NCI-H1694 (cell line): ENCODE measurements at places on chromosomes 2 and 18.

DNA sequence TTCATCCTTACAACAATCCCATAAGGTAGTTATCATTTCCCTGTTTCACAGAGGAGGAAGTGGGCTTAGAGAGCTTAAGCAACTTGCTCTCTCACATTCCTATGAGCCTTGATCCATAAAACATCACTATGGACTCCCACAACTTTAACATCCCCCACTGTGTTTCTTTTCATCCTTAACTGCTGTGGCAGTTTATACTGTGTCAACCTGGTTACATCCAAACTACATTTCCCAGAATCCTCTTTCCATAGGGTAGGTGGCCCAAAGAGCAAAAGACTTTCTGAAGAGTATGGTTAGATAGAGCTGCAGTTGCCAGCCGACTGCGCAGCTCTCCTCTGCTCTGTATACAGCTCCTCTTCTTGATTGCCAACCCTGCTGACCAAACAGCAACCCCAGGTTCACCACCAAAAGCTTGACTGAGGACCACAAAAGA is 22.5 kb downstream of the MAP3K2 start:
- no peak for DNase-seq

GRCh38 chr2:218259099-218259961 is 1.5 kb upstream of the GPBAR1 start:
- no peak for DNase-seq

- DNase-seq: no peak
These were observed 5.2 kb downstream of the GALR1 start for GRCh38 chr18:77254711-77255405.

DNA sequence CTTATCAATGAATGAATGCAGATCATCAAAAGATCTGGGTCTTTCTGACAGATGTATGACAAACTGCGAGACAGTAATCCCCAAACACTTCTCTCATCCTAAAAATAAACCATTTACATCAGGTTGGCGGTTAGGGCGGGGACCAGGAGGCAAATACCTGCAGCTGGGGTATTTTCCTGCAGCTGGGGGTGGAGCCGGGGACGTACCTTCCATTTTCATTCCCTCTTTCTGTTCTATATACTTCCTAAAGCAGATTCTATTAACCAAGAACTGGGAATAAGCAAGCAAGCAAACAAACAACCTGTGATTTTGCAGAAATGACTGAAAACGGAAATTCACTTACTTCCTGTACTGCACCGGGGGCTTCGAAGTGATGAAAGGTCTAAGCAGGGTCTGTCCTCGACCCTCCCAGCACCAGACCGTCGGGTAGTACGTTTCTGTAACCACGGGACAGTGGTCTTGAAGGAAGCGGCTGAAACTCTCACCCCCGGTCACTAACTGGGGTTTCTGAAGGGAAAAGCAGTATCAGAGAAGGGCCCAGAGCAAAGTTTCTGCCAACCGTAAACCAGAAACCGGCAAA is 1.2 kb downstream of the ABHD3 start:
- DNase-seq: no peak

- no peak for DNase-seq
These were observed 240.6 kb downstream of the TFCP2L1 start for GRCh38 chr2:121044412-121044811.

DNA sequence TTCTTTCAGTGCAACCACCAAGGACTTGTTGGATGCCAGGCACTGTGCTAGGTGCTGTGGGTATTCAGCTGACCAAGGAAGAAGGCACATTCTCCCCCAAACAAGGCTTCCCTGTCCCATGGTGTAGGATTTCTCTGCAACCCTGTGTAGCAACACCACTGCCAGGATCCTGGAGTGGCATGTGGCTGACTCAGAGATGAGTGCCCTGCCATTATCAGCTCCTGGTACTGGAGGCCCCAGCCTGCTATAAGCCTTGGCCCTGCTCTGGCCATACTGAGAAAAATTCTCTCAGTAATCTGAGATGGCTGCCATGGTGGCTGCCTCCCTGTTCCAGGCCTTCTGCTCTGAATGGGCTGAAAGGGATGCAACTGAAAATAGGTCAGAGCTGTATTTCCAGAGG is 4.3 kb downstream of the SMYD5 start:
- no peak for DNase-seq

GRCh38 chr2:96642564-96643360 is at the start of gene FER1L5:
Gene FER1L5 (plus strand): TSS chr2:96642764. CDS start chr2:96642837, 73 bp downstream.
- DNase-seq: no peak

DNA sequence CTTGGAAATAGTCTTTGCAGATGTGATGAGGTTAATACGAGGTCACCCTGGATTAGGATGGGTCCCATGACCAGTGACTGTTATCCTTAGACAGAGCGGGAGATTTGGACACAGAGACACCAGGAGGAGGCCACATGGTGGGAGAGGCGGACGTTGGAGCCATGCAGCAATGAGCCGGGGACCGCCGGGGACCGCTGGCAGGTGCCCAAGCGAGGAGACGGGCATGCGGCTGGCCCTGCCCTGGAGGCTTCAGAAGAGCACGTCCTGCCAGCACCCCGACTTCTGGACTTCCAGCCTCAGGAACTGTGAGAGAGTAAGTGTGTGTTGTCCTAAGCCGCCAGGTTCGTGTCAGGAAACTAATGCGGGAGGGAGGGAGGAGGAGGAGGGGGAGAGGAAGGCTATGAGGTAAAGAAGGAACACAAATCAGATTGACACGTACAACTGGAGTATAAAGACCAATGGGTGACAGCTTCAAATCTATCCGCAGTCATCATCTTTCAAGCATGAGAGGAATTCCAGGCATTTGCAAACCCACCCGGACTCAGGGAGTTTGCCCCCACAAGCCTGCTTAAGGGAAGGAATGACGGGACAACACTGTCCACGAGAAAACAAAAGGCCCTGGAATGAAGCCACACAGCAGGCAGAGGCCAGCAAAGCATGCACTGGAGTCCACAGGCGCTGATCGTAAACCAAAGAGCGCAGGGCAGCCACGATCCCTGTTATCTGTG is 11.6 kb upstream of the BOK start:
- no peak for DNase-seq

DNA sequence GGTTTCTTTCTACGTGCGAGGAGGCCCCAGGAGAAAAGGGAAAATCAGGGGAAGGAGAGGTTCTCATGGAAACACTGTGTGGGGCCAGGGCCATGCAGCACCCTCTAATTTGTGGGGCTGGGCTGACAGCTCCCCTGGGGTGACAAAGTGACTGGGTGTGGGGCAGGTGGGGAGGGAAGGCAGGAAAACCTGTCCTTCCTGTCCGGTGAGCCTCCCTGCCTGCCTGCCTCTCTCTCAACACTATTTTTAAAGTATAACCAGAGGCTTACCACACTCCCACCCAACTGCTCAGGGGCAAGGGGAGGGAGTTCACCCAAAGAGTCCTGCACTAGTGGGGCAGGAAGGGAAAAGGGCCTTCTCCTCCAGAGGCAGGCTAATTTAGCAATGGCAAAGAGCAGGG is 10.5 kb upstream of the EPAS1 start:
- DNase-seq: no peak

DNA sequence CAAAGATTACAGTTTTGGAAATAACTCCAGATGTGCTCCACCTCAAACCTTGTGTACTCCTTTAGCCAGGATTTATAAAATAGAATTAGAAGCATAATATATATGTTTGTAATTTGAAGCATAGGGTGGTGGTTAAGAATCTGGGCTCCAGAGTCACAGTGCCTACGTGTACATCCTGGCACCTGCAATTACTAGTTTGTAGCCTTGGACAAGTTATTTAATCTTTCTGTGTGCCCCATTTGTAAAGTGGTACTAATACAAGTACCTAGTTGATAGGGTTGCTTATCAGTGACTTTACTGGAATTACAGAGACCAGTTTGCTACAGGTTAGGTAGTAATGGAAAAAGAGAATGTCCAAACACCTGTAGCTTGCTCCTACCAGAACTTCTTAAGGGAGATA is 28.6 kb downstream of the EML4 start:
- no peak for DNase-seq

- no peak for DNase-seq
These were observed 61.7 kb downstream of the LYPD1 start for GRCh38 chr2:132608311-132608710.

DNA sequence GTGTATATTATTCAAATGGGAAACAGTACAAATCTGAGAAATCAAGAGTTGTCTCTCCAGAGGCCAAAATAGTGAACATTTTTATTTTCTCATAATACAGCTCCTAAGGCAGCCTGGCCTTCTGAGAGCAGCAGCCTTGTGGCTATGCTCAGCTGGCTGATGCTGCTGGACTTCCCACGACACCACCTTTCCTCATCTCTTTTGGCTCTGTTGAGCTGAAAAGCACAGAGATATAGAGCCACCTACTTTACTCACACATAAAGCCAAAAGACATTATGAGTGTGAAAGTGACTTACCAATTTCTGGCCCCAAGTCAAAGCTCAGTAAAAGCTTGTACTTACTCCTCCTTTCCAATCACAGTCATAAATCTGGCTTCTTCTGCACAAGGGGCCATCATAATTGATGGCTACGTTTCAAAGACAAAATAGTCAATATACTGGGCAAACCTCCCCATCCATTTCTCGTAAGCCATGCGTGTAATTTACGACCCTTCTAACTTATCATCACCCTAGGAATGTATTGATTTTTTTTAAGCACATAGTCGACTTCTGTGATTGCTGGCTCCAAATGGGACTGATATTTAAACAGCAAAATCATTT is 18.6 kb upstream of the REG3A start:
- DNase-seq: no peak

DNA sequence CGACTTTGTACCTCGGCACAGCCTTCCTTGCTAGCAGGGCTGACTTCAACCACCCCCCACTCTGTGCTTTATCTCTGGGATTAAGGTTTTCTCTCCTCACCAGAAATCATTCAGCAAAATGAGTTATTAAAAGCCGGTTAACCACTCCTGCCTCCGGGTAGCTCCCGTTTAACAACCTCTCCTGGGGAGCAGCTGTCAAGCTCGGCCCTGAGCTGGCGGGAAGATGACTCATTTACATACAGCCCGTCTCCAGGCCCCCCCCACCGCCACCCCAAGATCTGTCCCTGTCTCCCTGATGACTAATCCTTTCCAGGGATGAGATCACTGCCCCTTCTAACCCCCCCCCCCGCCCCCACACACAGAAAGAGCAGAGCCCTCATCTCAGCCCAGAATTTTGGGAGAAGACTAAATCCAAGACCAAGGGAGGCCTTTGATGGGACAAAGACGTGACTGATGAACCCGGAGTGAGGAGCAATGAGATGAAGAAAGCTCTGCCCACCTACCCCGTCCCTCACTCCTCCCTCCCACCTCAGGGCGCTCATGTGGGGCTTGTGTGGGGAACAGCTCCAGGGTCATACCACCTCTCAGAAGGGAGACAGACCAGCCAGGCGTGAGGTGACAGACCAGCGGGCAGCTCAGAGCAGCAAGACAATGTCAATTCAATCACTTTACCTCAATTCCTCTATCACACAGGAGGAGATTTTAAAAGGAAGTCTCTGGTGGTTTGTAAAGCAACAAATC is 131.4 kb downstream of the MSH2 start:
- peak; percentile 25 for DNase-seq

GRCh38 chr2:234792621-234793022 is 159.2 kb upstream of the SH3BP4 start:
- DNase-seq: no peak

- DNase-seq: no peak
These were observed 154.0 kb downstream of the INHBB start for GRCh38 chr2:120499784-120500495.

DNA sequence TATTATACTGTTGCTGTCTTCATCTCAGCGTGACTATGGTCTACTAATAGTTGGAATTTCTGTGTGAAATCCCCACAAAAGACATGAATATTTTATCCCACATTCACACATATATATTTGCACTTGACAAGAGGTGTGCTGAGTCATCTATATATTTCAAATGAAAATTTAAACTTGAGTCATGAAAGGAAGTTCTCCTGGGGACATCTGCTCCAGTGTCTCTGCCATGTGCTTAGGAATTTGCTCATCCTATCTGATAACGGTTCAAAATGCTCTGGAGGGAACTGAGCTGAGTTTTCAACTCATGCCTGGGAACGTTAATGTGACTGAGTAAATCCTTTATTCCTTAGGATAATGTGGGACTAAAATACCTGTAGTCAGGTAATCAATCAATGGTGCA is 326.2 kb upstream of the MEX3C start:
- no peak for DNase-seq

DNA sequence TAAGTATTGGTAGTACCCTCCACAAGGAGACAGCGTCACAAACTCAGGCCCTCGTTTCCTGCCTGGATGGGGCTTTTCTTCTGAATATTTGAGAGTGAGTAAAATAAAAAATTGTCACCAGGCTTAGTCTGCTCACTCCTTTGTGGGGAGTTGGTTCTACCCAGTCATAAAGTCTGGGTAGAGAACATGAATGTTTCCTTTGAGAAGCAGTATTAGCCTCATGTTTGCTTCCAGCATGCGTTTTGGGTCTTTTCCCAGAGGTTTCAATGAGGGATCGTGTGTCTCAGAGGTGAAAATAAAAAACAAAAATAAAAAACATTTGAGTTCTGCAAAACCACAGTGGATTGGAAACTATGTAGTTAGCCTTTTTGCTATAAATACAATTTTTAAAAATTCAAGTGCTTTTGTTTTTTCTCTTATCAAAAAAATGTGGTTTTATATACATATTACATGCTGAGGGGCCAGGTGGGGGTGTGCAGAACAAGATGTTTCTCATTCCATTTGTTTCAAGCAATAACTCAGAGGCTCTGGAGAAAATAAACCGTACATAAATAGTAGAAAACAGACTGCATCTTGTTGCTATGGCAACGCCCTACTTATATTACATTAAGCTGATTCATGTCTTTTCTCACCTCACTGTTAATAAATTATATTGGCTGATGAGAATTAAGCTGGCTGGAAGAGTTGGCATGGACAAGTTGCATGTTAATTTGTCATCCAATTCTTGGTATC is 225.4 kb upstream of the FBXO11 start:
- DNase-seq: peak; percentile 70

DNA sequence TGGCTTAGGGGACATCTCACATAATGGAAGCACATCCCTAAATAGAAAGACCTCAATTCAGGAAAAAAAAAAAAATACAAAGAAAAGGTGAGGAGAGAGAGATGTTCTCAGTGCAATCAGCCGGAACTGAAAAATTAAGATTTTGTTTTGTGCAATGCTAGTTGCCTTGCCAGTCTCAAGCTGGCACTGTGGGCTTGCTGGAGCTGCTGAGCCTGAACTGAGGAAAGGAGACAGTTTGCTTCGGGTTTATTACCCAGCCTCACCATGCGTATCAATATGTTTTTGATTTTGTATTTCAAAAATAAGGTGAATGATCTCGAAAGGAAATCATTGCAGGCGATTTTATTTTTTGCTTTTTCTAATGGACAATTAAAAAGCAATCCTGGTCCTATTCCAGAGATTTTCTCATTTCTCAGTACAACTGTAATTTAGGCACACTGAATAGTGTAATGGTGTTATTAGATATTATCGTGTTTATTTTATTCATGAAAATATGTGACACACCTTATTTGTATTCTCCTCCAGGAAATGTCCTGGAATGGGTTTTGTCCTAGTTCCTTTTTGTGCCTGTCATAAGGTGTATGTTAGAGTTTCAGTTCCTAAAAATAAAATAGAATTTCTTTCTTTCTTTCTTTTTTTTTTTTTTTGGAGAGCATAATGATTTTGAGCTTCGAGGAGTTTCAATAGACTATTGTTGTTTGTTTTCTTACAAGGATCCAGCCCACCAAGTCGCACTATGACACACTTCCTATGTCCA is 72.8 kb upstream of the ZEB2 start:
- no peak for DNase-seq
